ENCODE measurements at places on chromosomes 11 and 22. TPM values are rescaled to one million over a fixed set of nuclear protein-coding genes. Genes with fewer than 3 reads are reported as not detected.

Gene CACNA1I
- total RNA-seq: 0.27 TPM

Gene C11orf65
- total RNA-seq: 1.6 TPM

Gene NUDT8
- 6.2 TPM for total RNA-seq

Gene RIN1
- 7.1 TPM for total RNA-seq

Gene CLTCL1
- 4.4 TPM for total RNA-seq

Gene ACTN3
- total RNA-seq: 0.11 TPM

Gene LIF
- 16.9 TPM for total RNA-seq

Gene CHRNA10
- 2.9 TPM for total RNA-seq

Gene OR8A1
- total RNA-seq: not detected

Gene RAB36
- total RNA-seq: 6.4 TPM

Gene MLC1
- total RNA-seq: 1.8 TPM

Gene OR8G5
- total RNA-seq: not detected

Gene PATE4
- not detected for total RNA-seq

Gene UBQLN3
- total RNA-seq: 0.71 TPM

Gene GPR83
- total RNA-seq: 0.09 TPM

Gene SCGB1D2
- total RNA-seq: not detected

Gene ZNHIT2
- 7.5 TPM for total RNA-seq

Gene OR51E2
- 0.11 TPM for total RNA-seq

Gene NTM
- 3.9 TPM for total RNA-seq

Gene KDELR3
- total RNA-seq: 14.5 TPM

Gene ZNF214
- total RNA-seq: 6.5 TPM

Gene YPEL1
- total RNA-seq: 18.4 TPM

Gene KDM4E
- not detected for total RNA-seq

Gene OR51B4
- 0.47 TPM for total RNA-seq

Gene VPREB1
- total RNA-seq: not detected

Gene RCOR2
- total RNA-seq: 30.6 TPM

All from mesothelial cell of epicardium (in vitro differentiated cells).